ENCODE measurements at places on chromosomes 12 and 14. TPM values are rescaled to one million over a fixed set of nuclear protein-coding genes. Genes with fewer than 3 reads are reported as not detected.

The FSCB gene
- not detected for total RNA-seq

DNA sequence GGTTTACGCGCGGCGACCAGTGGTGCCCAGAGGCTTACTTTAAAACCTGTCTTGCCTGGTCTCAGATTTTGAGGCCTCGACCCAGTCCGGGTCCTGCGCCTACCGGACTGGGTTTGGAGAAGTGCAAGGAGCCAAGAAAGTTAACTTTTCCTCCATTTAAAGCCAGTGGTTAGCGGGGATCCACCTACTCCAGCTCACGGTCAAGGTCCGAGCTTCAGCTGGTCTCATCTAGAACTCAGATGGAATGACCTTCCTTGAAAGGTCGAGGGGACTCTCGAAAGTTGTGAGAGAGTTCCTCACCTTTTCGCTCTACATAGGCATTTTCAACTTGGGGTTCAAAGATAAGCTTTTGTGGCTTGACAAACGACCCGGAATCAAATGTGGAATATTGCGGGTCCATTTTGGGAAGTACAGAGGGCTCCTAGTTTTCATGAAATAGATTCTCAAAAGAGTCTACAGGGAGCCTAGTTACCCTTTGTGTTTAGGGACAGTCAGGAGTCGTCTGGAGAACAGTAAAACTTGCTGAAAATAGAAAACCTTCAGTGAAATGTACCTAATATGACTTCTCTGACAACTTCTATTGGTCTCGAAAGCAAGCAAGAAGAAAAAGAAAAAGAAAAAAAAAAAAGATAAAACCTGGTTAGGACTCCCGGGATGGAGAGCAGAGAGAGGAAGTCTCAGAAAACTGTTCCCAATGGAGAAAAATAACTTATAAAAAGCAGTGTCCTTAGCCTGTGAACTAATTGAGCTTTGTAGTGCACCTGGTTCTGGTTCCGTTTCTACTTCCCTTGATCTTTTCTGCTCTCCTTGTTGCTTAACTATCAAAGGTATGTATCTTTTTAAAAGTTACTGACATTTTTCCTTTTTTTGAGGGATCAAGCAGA lies 1.4 kb downstream of the KCNMB4 start:
- H3K36me3 ChIP-seq = no peaks in the 10 kb centered on the region
- H3K4me3 ChIP-seq = peak overlapping the region; percentile 87
- no peak for DNase-seq
- peaks cover 20% of the 10 kb centered on the region for H3K4me1 ChIP-seq
- H3K27me3 ChIP-seq = peaks cover 24% of the 10 kb centered on the region

The KRT6A gene
- total RNA-seq = not detected

The PLBD1 gene
- not detected for total RNA-seq

DNA sequence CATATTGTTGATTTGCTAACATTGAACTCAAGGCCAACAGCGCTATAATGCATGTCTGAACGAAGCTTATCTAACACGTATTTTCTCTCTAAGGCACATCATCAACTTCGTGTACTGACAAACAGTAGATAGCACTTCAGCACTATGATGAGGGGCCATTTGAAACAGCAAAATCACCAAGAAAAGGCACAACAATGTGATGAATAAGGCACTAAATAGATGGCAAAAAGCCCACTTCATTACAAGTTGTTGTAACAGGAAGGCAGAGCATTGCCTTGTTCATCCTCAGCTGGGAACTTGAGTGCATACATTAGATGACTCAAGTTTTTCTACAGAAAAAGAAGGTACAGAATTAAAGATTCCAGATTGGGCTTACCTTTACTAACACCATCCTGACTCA lies 75.2 kb downstream of the LIN7A start:
- peak; percentile 28 for DNase-seq
- H3K4me3 ChIP-seq = no peak overlapping the region
- H3K36me3 ChIP-seq = no peaks in the 10 kb centered on the region
- no peaks in the 10 kb centered on the region for H3K27me3 ChIP-seq
- H3K27ac ChIP-seq = peak overlapping the region; percentile 67
- H3K4me1 ChIP-seq = peaks cover 54% of the 10 kb centered on the region

- H3K27ac ChIP-seq = no peak overlapping the region
- H3K4me3 ChIP-seq = no peak overlapping the region
- H3K4me1 ChIP-seq = no peaks in the 10 kb centered on the region
- no peaks in the 10 kb centered on the region for H3K36me3 ChIP-seq
- no peak for DNase-seq
Measured at GRCh38 chr12:87200289-87200979, 828.8 kb downstream of the C12orf50 start.

The OLR1 gene
- total RNA-seq = 35.7 TPM

DNA sequence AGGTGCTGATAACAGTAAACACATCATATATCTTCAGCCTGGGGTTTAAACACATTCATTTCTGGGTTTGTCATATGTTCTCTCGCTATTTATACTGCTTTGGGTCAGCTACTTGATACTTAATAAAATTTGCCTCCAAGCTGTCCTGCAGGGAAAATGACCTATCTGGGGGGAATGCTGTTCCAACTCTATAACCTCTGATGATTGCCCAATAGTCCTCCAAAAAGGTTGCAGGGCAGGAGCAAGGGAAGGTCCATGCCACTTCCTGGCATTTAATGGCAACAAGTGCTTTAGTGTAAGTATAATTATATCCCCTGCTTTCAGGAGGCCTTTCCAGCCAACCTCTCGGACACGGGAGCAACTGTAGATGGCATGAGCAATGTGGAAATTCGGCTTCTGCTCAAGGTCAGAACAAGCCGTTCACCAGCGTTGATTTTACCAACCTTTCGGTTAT lies 198.0 kb upstream of the EEA1 start:
- H3K36me3 ChIP-seq = no peaks in the 10 kb centered on the region
- no peaks in the 10 kb centered on the region for H3K27me3 ChIP-seq
- H3K4me3 ChIP-seq = no peak overlapping the region
- DNase-seq = no peak

GRCh38 chr14:68416171-68416570 lies 376.7 kb downstream of the ZFP36L1 start:
- H3K4me1 ChIP-seq = peaks cover 18% of the 10 kb centered on the region
- H3K27me3 ChIP-seq = no peaks in the 10 kb centered on the region
- H3K36me3 ChIP-seq = no peaks in the 10 kb centered on the region
- H3K4me3 ChIP-seq = no peak overlapping the region
- no peak overlapping the region for H3K27ac ChIP-seq

DNA sequence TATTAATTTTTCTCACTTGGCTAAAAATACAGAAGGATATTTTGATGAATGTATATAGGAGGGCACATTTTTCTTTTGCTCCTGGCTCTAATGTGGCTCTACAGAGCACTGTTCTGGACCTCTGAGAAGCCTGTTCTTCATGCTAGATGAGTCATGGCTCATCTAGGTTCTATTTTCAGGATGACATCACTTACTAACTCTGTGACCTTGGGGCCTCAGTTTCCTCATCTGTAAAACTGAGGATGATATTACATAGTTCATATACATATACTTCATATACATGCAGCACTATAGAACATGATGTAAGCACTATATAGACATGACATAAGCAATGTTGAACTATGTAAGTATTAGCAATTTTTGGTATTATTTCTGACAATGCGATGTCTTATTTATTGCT lies 35.8 kb downstream of the SOCS2 start:
- no peak for DNase-seq
- H3K27ac ChIP-seq = no peak overlapping the region
- no peaks in the 10 kb centered on the region for H3K36me3 ChIP-seq
- H3K27me3 ChIP-seq = peaks cover 2% of the 10 kb centered on the region

The FGF6 gene
- total RNA-seq = not detected

GRCh38 chr12:54572881-54573280 lies 15.6 kb downstream of the PPP1R1A start:
- peaks cover 69% of the 10 kb centered on the region for H3K27me3 ChIP-seq
- no peaks in the 10 kb centered on the region for H3K4me1 ChIP-seq
- H3K4me3 ChIP-seq = no peak overlapping the region

DNA sequence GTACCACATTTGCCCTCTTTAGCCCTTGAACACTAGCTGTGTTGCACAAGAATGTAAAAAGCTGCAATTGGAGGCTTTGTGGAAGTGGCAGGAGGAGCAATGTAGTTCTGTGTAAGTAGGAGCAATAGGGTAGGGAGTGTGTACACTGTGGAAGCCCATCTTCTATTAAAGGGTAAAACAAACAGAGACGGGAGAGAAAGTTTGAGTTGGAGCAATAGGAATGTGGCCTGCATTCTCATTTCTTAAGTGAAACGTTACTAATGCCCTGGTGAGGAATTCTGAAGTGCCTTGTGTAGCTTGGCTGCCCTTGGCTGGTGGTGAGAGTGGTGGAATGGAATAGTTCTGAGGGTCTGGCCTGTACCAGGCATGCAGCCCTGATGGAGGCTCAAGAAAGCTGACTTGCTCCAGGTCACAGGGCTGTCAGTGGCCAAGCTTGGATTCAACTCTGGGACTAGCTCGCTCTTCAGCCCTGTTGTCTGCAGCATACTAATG lies 38.8 kb upstream of the ATP23 start:
- H3K27ac ChIP-seq = no peak overlapping the region
- H3K36me3 ChIP-seq = no peaks in the 10 kb centered on the region
- H3K27me3 ChIP-seq = no peaks in the 10 kb centered on the region
- peak; percentile 13 for DNase-seq
- H3K4me3 ChIP-seq = no peak overlapping the region

DNA sequence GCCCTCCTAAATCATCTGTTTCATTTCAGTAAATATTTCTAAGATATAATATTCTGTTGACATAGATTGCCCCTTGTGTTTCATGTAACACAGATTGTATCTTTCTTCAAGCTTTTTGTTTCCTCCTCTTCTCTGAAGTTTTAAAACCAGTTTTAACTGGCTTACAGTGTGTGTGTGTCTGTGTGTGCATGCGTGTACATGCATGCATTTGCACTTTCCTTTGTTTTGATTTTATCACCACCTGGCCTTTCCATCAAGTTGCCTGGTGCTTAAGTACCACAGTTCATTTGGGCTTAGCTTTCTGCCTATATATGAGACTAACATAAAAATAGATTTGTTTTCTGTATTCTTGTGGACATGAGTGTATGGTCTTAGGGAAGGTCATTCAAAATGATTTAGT lies 31.9 kb downstream of the ETNK1 start:
- peaks cover 17% of the 10 kb centered on the region for H3K36me3 ChIP-seq
- DNase-seq = no peak
- no peaks in the 10 kb centered on the region for H3K27me3 ChIP-seq
- peaks cover 51% of the 10 kb centered on the region for H3K4me1 ChIP-seq
- H3K4me3 ChIP-seq = no peak overlapping the region

Measured in HFFc6 (cell line).